ENCODE measurements at places on chromosomes 2 and 18.

- DNase-seq = no peak
These were observed 934.7 kb upstream of the FSHR start for GRCh38 chr2:50088987-50089386.

GRCh38 chr2:53253244-53253643 is 514.4 kb upstream of the CHAC2 start:
- DNase-seq = no peak

- no peak for DNase-seq
These were observed 198.6 kb upstream of the EPAS1 start for GRCh38 chr2:46098621-46099062.

DNA sequence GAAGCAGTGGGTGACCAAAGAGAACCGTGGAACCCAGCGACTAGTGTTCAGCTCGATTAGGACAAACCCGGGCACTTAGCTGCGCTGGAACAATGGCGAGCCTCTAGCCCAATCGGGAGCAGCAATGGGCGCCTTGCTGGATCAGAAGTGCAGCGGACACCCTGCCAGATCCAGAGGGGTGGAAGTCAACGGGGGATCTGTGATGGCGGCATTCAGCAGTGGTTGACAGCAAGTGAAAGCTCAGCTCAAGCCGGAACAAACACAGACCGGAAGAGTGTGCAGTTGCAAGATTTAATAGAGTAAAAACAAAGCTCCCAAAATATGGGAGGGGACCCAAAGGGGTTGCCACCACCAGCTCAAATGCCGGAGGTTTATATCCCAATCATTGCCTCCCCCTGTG is 478.7 kb upstream of the REG3G start:
- DNase-seq = no peak

GRCh38 chr2:178072383-178073301 is at the start of gene PDE11A:
TSS of gene PDE11A (minus strand) at chr2:178072777. CDS start at chr2:178072437, 340 bp downstream.
- DNase-seq = peak; percentile 30

- no peak for DNase-seq
These were observed 2.7 kb downstream of the PPP1CB start for GRCh38 chr2:28754321-28754720.

DNA sequence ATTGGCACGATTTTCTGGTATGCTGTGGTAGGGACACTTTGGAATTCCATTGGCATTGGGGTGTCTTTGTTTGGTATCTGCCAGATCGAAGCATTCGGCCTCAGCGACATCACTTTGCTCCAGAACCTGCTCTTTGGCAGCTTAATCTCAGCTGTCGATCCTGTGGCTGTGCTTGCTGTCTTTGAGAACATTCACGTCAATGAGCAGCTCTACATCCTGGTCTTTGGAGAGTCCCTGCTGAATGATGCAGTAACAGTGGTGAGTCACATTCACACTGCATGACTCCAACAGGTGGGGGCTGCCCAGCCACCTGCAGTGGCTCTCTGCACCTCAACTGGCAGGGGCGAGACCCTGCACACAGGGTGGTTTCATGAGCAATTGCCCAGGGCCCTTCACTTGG is 38.4 kb downstream of the SLC9A2 start:
- DNase-seq = no peak

DNA sequence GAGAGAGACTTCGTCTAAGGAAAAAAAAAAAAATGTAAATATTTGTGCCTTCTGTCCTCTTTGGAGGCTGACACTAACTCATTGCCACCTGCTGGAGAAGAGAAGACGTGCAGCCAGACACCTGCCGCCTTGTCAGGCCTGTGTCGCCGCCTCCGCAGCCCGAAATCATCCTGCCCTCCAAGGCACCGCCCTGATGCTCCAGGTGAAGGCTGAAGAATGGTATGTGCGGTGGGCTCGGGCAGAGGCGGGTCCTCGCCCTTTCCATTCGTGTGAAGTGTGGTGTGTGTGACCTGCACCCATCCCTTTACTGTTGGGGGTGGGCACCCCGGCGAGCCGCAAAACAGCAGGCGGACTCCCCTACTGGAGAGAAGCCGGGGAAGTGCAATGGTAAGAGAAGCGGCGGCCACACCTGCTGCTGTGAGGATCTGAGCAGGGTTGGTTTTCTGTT is 60.4 kb downstream of the FAM161A start:
- no peak for DNase-seq

DNA sequence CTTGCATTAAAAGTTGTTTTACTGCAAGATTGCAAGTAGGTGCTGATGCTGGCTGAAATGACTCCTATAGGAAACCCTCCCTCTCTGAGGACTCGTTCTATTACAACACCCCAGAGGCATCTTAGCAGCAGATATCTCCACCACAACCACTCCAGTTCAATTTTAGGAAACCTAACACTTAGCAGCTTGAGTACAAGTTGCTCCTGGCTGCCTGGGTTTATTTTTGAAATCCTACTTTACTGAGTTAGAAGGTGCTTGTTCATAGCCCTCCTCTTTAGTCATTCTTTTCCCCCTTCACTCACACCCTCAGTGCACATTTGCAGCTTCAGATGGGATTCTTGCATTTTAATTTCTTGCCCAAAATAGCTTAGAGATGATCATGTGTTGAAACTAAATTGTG is 111.5 kb downstream of the MTCL1 start:
- DNase-seq = no peak

- no peak for DNase-seq
These were observed 17.6 kb downstream of the EMX1 start for GRCh38 chr2:72934683-72935610.

- no peak for DNase-seq
These were observed 82.3 kb downstream of the POLR1A start for GRCh38 chr2:86023366-86023712.

- DNase-seq = no peak
These were observed 291.2 kb downstream of the MYT1L start for GRCh38 chr2:2039826-2040225.

- no peak for DNase-seq
These were observed 60.5 kb upstream of the ALKAL2 start for GRCh38 chr2:348361-348916.

- DNase-seq = no peak
These were observed 364.3 kb upstream of the LRP1B start for GRCh38 chr2:142495141-142495540.

DNA sequence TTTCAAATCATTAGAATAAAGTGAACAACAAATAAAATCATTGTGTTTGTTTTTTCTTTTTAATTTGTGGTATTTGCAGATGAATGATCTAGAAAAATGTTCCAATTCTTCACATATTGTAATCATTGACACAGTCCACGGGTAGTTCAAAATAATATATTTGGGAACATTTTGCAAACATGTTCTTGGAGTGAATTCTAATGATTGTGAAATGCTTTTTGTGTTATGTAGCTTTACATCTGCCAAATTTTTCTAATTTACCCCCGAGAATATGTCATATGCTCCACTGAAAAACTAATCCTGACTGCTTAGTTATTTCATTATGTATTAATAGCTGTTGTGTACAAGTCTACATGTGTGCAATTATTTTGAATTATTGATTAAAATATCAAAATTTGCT is 1468.4 kb upstream of the NXPH2 start:
- no peak for DNase-seq

GRCh38 chr18:33184175-33184574 is 256.3 kb downstream of the CCDC178 start:
- no peak for DNase-seq

DNA sequence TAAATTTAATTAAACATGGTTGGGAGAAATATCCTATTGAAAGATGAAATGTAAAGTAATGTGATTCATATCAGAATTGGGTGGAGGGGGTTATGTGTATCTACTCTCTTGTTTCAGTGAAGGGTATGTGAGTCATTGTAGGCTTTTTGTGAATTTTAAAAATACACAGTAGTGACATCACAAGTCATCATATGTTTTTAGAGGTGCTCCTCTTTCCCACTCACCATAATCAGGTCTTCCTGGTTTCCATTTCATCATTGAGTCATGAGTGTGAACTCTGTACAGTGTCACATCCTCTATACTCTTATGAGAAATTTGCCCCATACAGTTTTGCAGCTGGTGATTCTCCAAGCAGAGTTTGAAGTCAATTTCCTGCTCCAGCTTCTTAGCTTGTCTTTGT is 18.8 kb downstream of the FSIP2 start:
- DNase-seq = no peak

DNA sequence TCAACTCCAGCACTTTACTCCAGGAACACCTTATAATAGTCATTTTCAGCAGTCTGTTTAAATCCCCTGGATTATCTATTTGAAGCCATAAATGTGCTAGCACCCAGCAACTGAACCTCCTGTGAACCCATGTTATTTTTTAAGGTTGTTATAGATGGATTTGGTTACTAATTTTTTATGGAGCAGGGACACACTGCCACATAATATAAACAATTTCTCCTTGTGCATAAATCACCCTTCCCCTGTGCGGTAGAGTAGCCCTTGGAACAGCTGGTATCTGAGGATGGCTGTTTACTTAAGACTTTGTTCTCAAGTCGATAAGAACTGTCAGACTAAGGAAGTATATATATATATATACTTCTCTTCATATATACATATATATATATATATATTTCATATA is 367.4 kb downstream of the EPHA4 start:
- peak; percentile 57 for DNase-seq

DNA sequence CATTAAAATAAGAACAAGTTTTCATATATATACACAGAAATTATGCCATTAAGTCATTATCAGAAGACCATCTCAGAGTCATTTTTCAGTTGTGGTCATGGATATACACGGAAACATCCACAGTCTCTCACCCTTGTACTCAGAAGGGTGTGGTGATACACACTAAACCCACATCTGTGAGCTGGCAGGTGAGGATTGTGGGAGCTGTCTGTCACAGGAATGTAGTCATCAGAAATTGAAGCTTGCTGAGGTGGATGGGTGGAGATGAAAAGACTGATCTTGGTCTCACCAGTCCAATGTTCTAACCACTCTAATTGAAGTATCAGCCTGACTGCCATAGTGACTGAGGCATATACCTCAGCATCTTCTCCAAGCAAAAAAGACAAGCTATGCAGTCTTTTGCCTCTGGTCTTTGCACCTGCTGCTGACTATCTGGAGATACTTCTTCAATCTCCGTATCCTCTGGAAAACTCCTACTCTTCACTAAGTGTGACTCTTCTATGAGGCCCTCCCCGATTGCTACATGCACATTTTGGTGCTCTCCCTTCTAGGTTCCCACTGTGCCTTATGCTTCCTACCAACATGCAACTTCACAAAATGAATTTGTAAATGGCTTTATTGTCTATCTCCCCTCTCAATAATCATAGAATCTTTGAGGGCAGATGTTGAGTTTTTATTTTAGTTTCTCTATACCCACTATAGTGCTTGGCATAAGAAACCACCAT is 232.8 kb downstream of the DYM start:
- DNase-seq = no peak

GRCh38 chr18:3184275-3184963 is 35.3 kb downstream of the MYOM1 start:
- DNase-seq = no peak

- no peak for DNase-seq
These were observed 84.9 kb downstream of the XRCC5 start for GRCh38 chr2:216194013-216194412.

- DNase-seq = no peak
These were observed 1.4 kb upstream of the FAM168B start for GRCh38 chr2:131094463-131095281.

- DNase-seq = no peak
These were observed 65.1 kb downstream of the CAB39 start for GRCh38 chr2:230777721-230778120.

DNA sequence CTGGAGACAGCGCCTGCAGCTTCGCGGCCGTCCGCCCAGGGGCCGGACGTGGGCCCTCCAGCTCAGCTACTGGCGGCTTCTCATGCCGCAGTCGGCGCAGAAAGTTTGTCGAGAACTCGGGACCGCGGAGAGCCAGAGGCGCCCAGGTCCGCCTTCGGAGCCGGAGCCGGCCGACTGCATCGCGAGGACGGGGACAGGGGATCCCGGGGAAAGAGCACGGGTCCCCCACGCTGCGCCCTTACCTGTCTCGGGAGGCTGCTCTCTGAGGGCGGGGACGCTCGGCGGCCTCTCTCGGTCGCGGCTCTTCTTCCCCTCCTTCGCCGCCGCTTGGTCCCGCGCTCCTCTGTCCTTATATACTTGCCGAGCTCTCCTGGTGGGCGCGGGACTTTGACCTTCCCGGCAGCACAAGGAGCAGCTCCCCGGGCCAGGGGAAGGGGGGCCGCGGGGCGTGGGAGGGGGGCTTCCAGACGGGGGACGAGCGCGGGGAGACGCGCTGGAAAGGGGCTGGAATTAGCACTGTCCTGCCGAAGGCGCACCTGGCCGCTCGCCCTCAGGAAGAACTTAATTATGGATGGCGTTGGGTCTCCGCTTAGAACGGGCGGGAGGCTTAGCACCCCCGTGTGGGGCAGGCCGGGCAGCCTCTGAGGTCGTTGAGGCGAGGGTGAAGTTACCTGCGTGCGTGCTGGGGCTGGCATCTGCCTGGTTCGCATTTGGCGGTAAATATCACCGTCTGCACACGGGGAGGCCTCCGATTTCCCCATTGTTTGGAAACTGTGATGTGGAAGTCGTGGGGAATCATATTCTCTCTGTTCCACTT is at the start of gene POMC:
POMC (minus strand) TSS at position 325 of the 817 bp plus-strand sequence. CDS start 3,808 bp downstream, outside the sequence.
- DNase-seq = no peak

DNA sequence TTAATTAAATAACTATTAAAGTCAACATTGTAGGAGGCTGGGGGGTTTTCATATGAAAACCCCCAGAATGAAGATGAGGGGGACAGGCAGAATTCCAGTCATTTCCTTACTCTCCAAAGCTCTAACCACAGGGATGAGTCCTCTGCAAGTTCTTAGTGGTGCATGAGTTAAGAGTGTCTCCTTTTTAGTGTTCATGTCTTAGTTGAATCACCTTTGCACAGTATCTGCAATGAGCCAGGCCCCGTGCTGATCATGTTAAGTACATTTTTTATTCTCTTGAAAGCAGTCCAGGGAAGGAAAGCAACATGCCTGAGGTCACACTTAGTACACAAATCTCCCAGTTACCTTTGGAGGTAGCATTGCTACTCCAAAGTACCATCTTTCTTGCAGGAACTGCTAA is 25.7 kb upstream of the MSGN1 start:
- DNase-seq = no peak

DNA sequence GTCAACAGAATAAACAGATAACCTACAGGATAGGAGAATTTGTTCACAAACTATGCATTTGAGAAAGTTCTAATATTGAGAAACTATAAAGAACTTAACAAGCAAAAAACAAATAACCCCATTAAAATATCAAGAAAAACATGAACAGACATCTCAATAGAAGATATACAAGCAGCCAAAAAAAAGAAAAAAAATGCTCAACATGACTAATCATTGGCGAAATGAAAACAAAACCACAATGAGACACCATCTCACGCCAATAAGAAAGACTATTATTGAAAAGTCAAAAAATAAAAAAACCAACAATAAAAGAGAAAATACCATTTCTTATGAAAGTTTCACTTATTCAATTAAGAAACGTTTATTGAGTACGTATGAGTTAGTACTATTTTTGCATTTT is 800.5 kb downstream of the CBLN2 start:
- no peak for DNase-seq

DNA sequence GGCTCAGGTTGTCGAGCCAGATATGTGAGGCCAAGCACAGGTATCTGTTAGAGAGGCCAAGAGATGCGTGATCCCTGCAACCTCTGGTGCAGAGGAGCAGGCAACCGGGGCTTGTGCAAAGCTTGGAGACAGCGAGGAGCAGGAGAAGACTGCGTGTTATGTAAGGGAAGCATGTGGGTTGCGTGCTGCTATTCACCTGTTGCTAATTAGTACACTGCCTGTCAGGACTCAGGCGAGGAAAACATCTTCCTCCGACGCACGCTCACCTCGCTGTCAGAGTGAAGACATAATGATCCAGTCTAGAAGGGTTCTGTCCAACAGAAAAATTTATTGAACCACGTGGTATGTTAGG is 102.5 kb downstream of the HNRNPLL start:
- no peak for DNase-seq

Measured in NCI-H1417 treated with DMSO at 0.1 percent for 48 hours (cell line).